HCT116 (cell line): ENCODE measurements at places on chromosomes 1 and 21. TPM values are rescaled to one million over a fixed set of nuclear protein-coding genes. Genes with fewer than 3 reads are reported as not detected.

Gene ZMYND12
- 0.25 TPM for total RNA-seq

Gene FMO4
- total RNA-seq: 1.4 TPM

DNA sequence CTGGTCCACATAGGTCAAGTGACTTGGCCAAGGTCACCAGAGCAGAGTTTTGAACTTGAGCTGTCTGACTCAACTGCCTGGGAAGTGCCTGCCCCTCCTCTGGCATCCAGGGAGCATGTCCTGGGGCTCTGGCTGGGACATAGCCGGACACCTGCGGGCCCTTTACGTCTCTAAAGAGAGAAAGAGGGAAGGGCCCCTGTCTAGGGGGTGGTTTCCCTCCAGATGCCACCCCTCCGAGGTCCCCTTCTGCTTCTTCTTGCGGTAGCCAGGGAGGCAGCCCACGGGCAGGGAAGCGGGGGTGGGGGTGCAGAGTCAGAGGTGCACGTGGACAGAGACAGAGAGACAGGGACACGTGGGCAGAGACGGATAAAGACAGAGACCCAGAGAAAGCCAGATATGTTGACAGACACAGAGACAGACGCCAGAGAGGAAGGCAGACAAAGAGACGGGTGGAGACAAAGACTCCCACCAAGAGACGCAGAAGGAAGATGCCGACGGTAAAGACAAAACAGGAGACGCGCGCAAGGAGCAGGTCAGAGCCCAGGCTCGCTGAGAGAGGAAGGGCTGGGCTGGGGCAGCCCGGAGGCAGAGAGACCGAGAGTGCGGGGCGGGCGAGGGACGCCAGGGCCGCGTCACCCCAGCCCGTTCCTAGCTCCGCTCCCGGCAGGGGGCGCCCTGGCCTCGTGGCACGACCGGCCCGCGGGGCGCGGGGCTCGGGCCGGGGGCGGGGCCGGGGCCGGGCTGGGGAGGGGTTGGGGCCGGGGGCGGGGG is 458 bp upstream of the ALPL start:
- DNase-seq: no peak

- no peak for DNase-seq
These were observed 642 bp downstream of the RSRP1 start for GRCh38 chr1:25246600-25247023.

DNA sequence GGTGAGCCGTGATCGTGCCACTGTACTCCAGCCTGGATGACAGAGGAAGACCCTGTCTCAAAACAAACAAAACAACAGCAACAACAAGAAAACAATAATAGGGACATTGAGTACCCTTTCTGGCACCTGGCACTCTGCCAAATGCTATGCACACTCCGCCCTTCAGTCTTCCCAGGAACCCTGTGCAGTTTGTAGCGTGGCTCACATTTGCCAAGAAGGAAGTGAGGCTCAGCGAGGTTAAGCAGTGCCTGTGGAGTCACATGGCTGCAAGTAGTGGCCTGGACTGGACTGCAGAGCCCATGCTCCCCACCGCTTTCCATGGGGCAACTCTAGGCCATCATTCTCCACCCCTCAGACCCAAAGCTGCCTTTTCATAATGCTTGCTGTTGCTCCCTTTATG is 5.3 kb upstream of the EVA1B start:
- no peak for DNase-seq
